ENCODE measurements at places on chromosomes 5 and 9.

DNA sequence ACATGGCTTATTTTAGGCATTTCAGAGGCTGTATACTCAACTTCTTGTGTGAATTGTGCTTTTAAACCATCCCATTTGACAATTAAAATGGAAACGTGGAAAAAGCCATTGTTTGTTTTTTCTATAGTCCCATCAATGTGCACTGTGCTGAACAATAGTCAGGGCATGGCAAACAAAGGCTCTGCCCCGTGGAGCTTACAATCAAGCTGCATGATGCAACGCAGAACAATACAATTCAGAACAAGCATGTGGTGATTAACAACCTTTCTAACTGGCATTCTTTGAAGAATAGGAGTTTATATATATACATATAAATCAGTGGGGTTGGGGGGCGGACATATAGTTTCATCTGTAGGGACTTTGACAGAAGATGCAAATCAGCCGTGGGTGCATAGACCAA, 2125.4 kb upstream of the WWC1 start:
- no peak for ATAC-seq

DNA sequence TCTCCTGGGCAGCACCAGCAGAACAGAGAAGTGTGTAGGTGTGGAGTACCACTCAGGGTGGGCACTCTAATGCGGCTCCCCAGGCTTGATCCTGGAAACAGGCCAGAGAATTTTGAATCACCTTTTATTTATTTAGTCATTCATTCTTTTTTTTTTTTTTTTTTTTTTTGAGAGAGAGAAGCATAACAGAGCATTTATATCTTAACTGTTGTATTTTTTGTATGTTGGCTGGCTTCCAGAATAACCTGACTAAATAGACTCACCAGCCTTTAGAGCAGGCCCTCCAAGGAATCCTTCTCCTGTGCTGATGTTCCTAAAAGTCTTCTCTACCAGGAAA, 153.4 kb downstream of the PIK3R1 start:
- ATAC-seq, result peak; percentile 25

GRCh38 chr5:158979749-158980521, 119.8 kb downstream of the EBF1 start:
- no peak for ATAC-seq

DNA sequence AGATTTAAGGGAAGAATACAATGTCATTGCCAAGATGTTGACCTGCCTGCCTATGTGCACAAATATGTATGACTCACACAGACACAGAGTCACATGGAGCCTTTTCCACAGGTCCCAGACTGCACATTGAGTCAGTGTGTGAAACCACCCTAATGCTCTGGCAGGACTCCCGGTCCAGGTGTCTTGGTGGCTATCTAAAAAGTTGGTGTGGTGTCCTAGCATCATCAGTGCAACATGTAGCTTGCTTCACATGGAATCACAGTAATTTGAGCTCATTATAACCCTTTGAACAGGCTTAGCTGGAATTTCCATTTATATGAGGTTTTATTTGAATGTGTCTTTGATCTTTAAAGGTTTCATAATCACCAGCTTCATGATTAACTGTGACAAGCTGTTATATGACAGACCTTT, 10.7 kb downstream of the IFNA5 start:
- ATAC-seq, result peak; percentile 77

DNA sequence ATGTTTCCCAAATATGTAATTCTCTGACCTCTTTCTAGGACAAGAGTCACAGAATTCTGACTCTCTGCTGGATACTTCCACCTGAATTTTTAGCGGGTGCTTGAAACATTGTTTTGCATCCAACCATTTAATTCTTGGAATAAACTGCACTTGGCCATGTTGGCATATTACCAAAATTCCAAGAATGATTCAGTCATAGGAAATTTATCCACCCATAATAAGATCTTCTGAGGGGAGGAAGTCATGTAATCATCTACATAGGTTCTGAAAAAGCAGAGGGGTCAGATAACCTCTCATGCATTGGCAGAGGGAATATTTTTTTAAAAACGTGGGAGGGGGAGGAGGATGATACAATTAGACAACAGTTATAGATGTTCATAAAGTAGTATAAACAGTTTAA, 156.9 kb downstream of the PAM start:
- no peak for ATAC-seq

GRCh38 chr5:118796081-118796480, 192.3 kb downstream of the DTWD2 start:
- no peak for ATAC-seq

DNA sequence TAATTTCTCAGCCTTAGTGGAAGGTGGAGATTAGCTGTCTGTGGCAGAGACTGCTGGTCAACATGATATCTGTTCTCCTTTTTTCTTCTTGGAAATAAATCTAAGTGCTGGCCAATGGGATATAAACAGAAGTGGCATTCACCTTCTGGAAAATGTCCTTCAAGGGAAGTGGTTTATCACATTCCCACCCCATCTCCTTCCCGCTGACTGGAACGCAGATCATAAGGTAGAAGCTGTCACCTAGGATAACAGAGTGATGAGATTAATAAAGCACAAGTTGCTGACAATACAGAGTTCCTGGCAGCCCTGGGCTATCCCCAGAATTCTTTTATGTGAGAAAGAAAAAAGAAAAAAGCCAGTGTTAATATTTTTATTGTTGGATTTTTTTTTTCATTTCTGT, 109.7 kb upstream of the OSMR start:
- ATAC-seq, result no peak

DNA sequence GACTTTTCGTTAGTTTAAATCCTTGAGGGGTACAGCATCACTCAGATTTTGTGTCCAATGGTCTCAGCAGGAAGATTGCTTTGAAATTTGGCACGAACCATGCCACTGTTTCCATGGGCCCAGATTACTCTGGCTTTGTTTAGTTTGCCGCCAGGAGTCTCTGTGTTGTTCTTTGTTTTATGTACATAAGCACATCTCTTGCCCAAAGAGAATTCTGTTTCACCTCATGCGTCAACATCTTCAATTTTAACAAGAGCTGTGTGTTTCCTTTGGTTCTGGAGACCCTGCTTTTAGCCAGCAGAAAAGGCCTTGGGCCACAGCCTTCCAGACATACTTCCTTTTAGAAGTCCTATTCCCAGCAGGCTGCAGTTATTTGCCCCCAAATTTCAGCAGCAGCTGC, 62.4 kb downstream of the TNPO1 start:
- ATAC-seq, result no peak

- ATAC-seq, result peak; percentile 43
These were observed 20.2 kb downstream of the GRAMD2B start for GRCh38 chr5:126443374-126443851.

DNA sequence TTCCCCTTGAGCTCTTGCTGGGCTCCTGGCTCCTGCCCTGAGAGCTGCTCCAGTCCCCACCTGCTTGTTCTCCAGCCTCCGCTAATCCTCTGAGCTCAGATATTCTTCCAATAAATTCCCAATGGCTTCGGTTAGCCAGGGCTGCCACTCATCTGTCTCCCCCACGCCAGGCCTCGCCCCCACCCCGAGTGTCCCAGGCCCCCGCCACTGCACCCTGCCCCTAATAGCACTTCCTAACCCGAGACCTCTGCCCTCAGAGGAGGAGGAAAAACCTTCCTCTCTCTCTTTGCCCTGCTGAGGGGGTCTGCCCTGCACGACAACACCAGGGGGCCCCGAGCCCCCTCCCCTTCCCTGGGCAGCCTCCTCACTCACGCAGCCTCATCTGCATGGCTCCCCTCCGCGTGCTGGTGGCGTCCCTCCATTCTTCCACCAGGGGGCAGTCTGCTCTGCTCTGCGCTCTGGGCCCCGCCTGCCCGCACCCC, 5.4 kb upstream of the LCN15 start:
- peak; percentile 51 for ATAC-seq

DNA sequence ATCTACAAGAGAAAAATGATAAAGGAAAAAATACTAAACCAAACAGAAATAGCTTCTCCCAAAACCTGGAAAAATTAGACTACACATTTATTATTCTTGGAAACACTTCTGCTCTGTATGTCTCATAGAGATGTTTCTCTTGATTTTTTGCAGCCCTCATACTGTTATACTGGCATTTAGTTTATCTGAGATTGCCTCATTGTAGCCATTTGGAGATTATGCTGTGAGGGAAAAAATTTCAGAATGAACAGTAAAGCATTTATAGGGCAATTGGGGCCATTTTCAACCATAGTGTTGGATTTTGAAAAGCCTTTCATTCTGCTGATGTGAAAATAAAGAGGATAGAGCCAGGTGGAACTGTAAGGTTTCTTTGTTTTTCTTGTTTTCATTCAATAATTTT, 441.8 kb upstream of the RIOK2 start:
- no peak for ATAC-seq

DNA sequence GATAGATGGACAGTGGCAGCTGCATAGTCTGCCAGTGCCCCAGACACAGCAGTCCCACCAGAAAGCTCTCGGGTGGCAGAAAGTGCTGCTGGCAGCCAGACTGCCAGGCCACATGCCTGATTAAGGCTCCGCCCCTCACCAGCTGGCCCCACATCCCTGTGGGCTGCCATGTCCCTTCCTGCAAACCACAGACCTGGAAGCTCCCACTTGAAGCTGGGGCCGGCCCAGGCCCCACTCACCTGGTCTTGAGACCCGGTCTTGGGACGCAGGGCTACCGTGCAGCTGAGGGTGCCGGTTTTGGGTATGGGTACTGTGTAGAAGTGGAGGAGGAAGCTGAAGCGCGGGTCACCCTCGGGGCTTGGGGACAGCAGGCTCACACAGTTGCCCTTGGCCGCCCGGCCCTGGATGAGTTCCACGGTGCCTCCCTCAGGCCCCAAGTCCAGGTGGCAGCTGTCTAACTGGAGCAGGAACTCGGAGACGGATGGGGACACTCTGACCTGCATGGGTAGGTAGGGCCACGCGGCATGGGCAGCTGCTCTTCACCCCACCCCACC, 15.3 kb downstream of the FPGS start:
- ATAC-seq, result no peak

DNA sequence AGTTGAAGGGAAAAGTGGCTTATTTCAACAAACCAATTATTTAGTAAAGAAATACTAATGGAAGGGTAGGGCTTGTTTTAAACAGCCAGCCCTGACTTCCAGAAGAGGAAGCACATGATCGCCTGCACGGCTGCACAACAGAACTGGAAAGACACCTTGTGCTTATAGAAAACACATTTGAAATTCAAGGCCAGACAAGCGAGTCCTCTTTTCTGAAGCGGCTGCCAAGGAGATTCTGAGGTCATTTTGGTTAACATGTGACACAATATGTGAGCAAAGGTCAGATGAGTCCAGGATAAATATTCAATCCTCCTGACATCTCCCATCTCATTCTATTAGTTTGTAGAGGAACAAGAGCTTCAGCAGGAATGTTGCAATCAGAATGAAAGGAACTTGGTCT, 461.4 kb upstream of the ST8SIA4 start:
- ATAC-seq, result no peak

DNA sequence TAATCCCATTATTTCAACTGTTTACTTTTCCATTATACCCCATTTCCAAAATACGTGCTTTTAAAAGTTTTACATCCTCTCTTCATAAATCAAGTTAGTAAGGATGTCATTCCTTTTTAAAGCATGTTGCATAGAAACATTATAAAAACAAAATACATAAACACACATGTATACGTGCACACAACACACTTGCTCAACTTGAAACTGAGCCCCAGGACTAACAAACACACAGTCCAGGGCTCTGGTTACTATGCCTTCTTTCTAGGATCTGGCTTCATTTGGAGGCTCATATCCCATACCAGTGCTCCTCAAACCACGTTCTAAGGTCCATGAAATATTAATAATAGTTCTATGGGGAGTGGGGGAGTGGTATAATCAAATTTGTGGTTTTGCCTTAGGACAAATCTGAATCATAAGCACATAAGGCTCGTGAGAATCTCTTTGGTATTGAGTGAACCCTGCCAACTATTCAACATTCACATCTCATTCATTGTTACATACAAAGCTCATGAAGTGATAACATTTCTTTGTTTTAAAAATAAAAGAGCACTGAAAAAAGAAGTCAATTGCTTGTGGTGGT, 55.2 kb downstream of the NFIB start:
- ATAC-seq, result no peak

GRCh38 chr9:94697972-94698581, 28.4 kb upstream of the AOPEP start:
- no peak for ATAC-seq

DNA sequence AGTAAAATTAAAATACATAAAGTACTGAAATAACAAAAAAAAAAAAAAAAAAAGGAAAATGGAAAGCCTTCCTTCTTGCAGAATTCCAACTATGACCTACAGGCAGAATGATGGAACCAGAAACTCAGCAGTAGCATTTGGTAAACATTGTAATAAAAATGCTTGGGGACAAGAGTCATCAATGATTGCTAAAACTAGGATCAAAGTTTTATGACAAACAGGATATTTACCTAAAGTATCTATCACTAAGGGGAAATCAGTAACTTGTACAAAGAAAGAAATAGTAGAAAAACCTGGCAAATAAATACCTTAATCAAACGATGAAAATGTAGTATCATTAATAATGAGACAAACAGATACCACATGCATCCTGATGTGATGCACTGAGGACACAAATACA, 17.5 kb downstream of the ERMP1 start:
- ATAC-seq, result no peak

DNA sequence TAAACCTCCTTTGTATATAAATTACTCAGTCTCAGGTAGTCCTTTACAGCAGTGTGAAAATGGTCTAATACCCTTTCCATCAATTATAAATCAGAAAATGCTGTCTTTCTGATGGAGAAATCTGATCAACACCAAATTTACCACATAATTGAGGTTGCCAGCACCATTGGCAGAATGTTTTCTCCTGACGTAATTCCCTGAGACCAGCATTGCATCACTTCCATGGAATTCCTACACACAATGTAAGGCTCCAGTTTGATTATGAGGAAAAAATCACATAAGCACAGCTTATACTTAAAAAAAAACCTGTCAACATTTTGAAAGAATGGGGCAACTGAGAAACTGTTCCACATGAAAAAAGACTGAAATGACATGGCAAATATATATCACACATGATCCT, 618.7 kb upstream of the CDH6 start:
- no peak for ATAC-seq

DNA sequence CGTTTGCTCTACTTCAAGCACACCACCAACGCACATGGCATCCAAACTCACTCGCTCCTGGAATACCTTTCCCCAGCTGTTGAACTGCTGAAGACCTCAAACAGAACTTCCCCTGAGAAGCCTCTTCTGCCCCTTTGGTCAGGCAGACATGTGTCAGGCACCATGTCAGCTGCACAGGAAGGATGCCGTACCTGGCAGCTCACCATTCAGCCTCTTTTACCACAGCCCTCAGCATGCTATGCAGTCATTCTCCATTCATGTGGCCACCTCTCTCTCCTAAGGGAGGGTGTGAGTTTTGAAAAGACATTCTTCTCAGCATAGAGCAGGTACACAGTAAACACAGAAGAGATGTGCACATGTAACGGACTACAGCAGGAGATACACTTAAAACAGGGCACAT, 14.2 kb downstream of the IL4 start:
- ATAC-seq, result peak; percentile 83

All from activated T-helper 17 cell treated with anti-CD3 and anti-CD28 coated beads, Interleukin-2, amount 50 U/mL, for 72 hours (primary cell).